ENCODE measurements at places on chromosomes 16 and 17.

GRCh38 chr16:77967054-77967904 is 55.1 kb upstream of the CLEC3A start:
- DNase-seq: no peak

- no peak for DNase-seq
These were observed 7.5 kb upstream of the CCL1 start for GRCh38 chr17:34370376-34370996.

GRCh38 chr17:29445844-29446243 is 55.7 kb downstream of the TAOK1 start:
- no peak for DNase-seq

- DNase-seq: no peak
These were observed 12.1 kb downstream of the GLP2R start for GRCh38 chr17:9837551-9838471.

GRCh38 chr16:69131167-69131838 is 1.1 kb downstream of the CHTF8 start:
- DNase-seq: no peak
